ENCODE measurements at places on chromosomes 7 and 10.

GRCh38 chr10:26486304-26486703, 48.2 kb downstream of the APBB1IP start:
- DNase-seq, result no peak

DNA sequence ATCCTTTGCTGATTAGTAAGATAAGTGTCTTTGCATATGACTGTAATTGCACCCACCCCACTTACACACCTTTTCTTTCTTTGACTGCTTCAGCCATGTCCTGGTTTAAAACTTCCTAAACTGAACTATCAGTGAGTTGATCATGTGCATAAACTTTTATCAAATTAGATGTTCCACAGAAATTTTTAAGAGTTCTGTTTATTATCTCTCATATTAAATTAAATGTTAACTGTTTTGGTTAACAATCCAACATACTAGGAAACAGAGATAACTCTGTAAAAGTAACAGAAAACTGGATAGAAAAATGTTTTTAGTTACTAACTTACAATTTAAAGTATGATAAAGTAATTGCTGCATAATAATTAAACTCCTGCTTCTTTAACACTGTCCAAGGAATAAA, 959.6 kb upstream of the LRRN3 start:
- DNase-seq, result no peak

GRCh38 chr10:11532306-11532705, 79.1 kb downstream of the USP6NL start:
- DNase-seq, result no peak

DNA sequence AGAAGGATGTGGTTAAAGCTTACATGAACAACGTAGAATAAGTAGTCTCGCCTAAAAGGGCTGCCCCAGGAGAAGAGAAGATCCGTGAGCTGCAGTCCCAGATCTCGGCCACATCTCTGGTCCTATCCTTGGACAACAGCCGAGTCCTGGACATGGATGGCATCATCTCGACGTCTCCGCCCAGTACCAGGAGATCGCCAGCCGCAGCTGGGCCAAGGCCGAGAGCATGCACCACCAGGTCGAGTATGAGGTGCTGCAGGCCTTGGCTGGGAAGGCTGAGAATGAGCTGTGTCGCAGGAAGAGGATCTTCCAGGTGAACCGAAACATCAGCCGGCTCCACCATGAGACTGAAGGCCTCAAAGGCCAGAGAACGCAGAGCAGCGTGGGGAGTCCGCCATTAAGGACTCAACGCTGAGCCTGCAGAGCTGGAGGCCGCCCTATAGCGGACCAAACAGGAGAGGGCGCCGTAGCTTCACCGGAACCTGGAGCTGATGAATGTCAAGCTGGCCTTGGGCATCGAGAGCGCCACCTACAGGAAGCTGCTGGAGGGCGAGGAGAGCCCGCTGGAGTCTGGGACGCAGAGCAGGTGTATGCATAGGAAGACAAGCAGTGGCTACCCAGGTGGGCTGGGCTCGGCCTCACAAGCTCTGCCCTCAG, 22.2 kb downstream of the LIPK start:
- DNase-seq, result no peak

DNA sequence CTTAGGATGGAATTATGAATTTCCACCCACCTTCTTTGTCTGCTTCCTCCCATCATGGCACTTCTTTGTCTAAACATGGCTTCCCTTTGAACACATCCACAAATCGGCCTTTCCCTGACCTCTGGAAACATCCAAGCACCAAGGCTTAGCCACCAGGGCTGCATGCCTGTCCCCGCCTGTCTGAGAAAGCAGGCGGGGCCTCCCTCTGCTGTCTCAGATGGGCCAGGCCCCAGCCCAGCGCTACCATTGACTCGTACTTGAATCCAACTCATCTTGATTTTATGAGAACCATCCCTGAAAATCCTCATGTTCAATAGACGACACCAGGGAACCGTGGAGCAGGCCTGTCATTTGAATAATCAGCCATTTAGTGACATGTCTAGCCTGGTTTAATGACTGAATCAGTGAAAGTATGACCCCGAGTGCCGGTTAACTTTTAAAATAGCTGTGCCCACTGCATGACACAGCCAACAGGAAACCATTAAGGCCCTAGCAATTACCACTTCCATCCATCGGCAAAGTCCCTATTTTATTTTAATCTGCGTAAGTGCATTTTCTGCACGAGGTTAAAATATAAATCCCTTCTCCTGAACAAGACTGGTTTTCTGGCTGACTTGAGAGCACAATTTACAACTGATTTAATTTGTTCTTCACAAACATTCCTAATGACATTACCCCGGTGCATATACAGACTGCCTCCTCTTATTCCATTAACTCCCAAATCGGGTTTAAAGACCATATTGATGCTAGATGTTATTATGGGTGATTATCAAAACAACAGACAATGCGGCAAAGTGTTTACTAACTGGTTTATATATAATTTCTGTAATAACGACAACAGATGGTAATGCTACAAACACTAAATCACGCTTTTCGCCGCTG, 194.7 kb downstream of the BUB3 start:
- no peak for DNase-seq

DNA sequence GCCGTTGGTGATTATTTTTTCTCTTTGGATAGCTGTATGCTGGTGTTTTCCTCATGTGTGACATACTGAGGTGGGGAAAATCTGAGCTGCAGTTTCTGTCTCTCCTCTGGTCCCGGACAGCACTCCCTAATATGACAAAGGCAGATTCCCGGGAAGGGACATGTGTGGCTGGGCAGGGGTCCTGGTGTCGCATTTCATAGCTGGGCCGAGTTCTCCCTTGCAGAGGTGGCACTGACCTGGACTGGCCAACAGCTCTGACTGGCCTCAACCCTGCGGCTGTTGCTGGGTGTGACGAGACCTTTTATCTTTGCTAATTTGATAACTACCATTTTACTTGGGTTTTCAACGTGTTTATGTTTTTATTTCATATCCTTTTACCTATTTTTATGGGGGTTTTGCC, 248.6 kb upstream of the TCERG1L start:
- no peak for DNase-seq

- DNase-seq, result no peak
Observed at GRCh38 chr10:80878330-80878729, 340.6 kb downstream of the SH2D4B start.

- DNase-seq, result no peak
Observed at GRCh38 chr7:23105086-23105643, 420 bp upstream of the KLHL7 start.

DNA sequence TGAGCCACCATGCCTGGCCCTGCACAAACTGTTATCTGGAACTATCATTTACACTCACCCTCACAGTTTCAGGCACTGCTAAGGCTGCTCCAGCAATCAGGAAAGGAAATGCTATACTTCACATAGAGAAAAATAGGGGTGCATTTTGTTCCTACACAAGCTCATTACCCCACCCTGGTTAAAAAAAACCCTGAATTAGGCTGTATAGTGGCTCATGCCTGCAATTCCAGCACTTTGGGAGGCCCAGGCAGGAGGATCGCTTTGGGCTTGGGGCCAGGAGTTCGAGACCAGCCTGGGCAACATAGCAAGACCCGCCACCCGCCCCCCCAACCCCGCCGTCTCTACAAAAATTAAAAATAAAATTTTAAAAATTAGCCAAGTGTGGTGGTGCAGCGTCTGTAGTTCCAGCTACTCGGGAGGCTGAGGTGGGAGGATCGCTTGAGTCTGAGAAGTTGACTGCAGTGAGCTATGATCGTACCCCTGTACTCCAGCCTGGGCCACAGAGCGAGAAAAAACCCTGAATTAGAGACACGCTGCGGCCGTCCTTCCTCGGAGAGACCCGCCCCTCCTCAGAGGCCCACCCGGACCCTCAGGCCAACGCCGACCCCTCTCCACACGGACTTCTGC, 539 bp downstream of the PTCD1 start:
- DNase-seq, result no peak

- no peak for DNase-seq
Observed at GRCh38 chr10:24418532-24418931, 209.6 kb downstream of the KIAA1217 start.

- no peak for DNase-seq
Observed at GRCh38 chr7:92835261-92835850, 1.0 kb downstream of the CDK6 start.

DNA sequence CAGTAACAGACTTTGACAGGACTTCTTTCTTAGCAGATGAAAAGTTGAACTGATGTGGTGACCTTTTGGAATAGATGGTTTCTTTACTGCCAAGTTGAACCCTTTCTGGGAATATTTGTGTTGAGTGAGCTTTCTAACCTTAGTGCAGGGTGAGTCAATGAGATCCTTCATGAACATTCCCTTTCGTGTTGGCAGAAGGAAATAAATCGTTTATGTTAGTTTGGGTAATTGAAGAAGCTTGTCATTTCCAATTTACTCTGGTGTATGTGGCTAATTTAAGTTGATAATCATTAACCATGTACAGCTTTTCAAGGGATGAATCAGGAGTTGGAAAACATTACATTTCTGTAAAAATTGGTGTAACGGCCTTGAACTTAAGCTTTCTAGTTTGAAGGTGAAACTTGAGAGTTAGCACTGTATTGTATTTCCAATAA, 43.4 kb downstream of the PTTG1IP2 start:
- no peak for DNase-seq

DNA sequence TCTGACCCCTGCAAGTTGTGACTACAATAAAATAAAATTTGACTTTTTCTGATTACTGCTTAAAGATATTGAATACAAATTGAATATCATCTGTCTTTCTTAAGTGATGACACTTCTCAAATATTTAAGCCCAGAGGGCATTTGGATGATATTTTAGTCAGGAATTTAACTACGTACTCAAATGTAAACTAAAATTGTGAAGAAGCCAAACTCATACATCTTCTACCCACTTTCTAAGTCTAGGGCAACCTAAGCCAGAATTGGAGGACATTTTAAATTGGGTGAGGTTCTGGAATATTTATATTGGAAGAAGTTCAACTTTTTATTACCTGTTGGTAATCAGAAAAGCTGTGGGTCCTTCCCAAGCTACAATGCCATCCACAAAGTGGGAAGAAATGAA, 149.1 kb upstream of the WDR11 start:
- DNase-seq, result no peak

- no peak for DNase-seq
Observed at GRCh38 chr7:22325671-22326070, 31.3 kb downstream of the RAPGEF5 start.

- DNase-seq, result no peak
Observed at GRCh38 chr7:54964136-54964535, 54.7 kb upstream of the EGFR start.

- no peak for DNase-seq
Observed at GRCh38 chr10:76882245-76882644, 755.4 kb downstream of the KCNMA1 start.

- DNase-seq, result no peak
Observed at GRCh38 chr10:48444266-48444665, 137.8 kb downstream of the MAPK8 start.

DNA sequence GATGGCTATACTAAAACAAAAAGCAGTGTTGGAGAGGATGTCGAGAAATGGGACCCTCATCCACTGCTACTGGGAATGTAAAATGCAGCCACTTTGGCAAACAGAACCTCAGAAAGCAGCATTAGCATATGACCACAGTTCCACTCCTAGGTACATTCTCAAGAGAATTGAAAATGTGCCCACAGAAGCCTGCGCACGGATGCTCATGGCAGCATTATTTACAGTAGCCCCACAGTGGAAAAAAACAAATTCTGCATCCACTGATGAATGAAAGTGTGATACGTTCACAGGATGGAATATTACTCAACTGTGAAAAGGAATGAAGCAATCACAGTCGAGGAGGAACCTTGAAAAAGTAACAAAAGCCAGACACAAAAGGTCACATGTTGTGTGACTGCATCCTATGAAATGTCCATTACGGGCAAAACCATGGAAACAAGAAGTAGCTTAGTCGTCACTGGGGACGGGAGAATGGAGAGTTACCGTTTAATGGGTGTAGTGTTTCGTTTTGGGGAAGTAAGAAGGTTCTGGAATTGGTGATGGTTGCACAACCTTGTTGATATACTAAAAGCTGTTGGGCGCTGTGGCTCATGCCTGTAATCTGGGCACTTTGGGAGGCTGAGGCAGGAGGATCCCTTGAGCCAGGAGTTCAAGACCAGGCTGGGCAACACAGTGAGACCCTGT, 2.5 kb upstream of the UPK3B start:
- no peak for DNase-seq

DNA sequence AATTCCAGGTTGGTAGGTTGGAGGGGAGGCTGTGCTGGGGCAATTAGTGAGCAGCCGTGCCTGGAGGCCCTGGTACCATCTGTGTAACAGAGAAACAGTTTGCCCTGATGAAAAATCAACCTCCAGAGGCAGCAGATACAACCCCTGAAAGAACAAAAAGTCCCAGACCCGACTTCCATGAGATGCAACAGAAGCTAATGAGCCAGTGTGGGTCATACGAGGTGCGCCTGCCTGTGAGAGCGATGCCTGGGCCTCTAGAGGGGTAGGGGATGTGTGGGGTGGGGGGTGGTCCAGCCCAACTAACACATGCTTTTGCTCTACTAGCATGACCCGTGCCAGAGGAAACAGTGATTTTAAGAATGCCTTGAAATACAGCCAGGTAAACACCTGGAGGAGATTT, 39.3 kb downstream of the CELF2 start:
- DNase-seq, result no peak

- DNase-seq, result no peak
Observed at GRCh38 chr7:2445898-2446555, 30.2 kb downstream of the GRIFIN start.

DNA sequence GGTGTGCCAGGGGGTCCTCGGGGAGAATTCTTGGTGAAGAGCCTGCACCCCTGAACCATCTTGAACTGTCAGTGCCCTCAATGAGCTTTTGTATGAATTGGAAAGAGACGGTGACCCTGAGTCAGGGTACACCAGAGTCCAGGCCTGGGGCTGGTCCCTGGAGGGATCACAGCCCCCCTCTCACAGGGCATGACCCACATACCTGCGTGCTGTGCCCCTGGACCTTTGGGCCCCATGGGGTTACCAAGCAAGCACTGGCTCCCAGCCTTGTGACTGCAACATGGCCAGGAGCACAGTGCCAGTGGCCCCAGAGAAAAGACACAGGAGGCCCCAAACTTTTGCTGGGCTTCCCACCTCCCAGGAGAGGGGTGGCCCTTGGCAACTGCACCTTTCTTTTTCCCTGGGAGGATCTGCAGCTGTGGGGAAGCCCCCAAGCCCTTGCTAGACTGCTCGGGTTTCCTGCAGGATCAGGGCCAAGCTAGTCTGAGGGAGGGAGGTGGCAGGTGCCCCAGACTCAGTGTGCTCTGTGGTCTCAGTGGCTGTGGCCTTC, 153.5 kb downstream of the ZNF248 start:
- DNase-seq, result no peak

GRCh38 chr7:7414791-7415603, 120.7 kb downstream of the COL28A1 start:
- DNase-seq, result no peak

GRCh38 chr10:63760708-63761047, 239.5 kb downstream of the REEP3 start:
- DNase-seq, result no peak

DNA sequence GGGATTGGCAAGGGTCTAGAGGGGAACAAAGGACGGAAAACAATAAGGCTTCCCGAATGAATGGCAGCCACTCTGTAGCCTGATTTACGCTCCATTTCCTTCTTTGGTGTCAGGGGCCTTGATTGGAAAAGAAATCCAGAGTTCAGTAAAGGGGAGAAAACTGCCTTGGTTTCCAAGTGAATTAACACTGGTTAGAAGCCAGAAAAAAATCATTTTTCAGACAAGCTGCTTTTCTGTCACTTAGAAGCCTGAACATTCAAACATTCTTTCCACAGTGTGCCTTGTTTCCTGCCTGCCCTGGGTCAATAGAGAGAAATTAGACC, 283 bp upstream of the TRDMT1 start:
- no peak for DNase-seq

All from activated CD4-positive, CD25-positive, alpha-beta regulatory T cell (primary cell).